ENCODE measurements at places on chromosomes 1 and 21.

GRCh38 chr1:205570796-205571537, 60.8 kb downstream of the ELK4 start:
- DNase-seq: no peak

DNA sequence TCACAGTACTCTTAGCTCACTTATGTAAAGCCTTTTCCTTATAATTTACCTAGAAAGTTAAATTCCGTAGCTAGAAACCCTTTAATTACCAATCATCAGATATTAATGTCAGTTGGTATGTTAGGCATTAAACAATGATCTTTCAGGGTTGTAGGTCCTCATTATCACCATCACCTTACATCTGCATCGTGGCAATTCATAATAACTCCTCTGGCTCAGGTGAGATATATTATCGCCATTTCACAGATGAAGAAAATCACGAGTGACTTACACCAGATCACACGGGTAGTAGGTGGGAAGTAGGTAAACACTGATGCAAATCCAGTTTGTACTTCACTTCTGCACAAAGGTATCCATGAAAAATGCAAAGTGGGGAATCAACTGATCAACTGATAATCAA, 639 bp downstream of the NUP133 start:
- no peak for DNase-seq

GRCh38 chr1:98881901-98882300, 122.8 kb downstream of the PLPPR5 start:
- no peak for DNase-seq

GRCh38 chr1:156886583-156887281, 6.8 kb upstream of the PEAR1 start:
- DNase-seq: no peak

DNA sequence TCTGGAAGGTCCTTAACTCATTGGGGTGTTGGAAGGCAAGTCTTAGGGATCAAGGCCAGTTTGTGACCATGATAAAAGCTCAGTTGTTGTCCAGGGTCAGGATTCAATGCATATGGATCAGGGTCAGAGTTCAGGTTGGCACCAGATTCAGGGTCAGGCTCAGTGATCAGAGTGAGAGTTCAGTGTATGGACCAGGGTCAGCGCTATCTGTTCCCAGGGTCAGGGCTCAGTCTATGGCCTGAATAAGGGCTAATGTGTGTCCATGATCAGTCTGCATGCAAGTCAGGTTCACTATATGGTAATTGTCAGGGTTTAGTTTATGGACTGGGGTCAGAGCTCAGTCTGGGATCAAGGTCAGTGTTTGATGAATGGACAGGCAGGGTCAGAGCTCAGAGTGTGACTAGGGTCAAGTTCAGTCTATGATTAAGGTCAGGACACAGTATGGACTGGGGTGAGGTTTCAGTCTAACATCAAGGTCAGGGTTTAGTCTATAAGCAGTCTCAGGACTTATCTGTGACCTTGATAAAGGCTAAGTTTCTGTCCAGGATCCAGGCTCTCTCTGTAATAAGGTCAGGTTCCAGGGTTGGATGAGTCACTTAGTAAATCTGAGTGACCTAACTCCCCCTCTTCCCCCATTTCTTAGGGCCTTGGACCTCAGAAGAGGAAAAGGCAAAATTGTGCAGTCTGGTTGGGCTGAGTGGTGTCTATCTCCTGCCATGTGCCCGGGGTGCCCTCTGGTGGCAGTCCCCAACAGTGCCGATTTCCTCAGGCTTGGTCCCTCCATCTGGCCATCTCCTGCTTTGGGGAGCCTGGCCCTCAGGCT, 23.8 kb downstream of the KNCN start:
- DNase-seq: peak; percentile 77

- DNase-seq: no peak
These were observed 407.5 kb downstream of the SMYD3 start for GRCh38 chr1:246099570-246099969.

- no peak for DNase-seq
These were observed 138.7 kb downstream of the DISP1 start for GRCh38 chr1:222953585-222953984.

- DNase-seq: peak; percentile 96
These were observed 32.4 kb downstream of the GNB1 start for GRCh38 chr1:1858382-1859086.

DNA sequence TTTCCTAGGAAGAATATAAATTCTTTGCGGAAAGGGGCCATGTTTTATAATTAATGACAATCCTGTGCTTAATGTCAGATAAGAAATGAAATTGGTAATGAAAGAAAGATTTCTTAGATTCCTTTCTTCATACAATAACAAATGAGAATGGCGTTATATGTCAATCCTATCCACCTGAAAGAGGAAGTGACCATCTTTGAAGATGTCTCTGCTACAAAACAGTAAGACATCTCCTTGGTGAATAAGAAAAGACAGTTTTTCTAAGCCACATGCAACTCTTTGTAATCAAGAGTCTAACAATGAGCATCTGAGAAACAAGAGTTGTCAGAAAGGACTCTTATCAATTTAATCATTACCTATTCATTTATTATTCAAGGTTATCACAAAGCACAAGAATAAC, 286.0 kb downstream of the VAV3 start:
- no peak for DNase-seq

DNA sequence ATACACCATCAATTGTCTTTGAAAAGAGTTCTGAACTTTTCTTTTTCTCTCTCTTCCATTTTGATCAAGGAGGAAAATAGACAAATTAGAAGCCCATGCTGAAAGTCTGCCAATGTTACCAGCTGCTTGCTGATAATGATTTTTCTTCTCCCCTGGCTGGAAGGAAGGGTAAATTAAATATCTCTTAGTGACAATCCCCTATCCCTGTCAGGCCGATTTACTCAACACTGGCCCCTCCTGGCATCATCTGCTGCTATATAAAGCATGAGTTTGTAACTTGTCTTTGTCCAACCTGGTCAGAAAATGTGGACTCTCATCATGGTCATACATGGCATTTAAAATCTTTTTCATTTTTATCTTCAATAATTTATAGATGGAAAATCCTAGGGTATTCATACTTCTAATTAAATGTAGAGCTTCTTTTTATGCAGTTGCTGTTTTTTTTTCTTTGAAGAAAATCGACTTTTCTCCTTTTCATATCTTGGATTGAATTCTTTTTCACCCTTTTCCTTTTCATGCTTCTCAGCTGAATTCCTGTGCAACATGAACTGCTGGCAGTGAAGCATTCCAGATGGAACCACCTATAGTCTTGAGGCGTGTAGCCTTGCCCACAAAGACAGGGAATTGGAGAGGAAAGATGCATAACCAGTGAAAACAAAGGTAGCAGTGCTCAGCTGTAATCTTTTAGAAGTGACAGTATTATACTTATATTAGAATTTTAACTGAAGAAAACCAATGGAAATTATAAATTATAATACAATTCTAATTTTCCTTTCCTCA, 214.7 kb upstream of the PTGFR start:
- DNase-seq: peak; percentile 23

GRCh38 chr21:41326414-41327080, 9.9 kb downstream of the FAM3B start:
- DNase-seq: no peak

GRCh38 chr1:247471445-247472016, 13.6 kb upstream of the OR2B11 start:
- DNase-seq: no peak

- DNase-seq: peak; percentile 35
These were observed 495 bp upstream of the NTRK1 start for GRCh38 chr1:156860113-156860627.

DNA sequence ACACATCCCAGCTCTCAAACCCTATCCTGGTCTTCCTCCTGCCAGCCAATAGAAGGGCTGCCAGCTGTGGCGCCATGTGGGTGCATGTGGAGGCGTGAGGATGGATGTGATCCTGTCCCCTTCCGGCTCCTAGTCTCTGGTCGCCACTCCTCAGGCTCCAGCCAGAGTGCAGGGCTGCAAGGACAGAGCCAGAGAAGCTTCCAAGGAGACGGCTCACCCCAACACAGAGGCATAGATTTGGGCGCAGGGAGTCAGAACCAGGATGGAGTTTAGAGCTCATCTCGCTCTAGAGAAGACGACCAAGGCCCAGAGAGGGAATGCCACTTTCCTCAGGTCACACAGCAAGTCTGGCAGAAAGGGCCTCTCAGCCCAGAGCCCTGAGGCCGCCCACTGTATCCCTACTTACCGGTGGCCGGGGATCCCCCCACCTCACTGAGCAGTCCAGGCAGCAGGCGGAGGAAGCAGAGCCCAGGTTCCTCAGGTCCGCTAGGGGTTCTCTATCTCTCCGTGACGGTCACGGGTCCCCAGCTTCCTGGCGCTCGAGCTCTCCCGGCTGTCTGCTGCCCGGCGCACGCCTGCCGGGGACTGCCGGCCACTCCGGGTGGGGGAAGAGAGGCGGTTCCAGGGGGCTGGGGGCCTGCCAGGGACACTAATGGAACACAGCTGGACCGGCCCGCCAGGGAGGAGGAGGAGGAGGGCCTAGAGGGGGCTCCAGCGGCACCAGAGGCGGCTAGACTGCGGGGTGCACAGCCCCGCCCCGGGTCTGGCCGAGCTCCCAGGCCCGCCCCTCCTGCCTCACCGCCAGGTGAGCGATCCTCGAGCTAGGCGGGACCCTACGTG, at the start of gene COL16A1:
COL16A1 (minus strand) TSS at position 587 of the 840 bp plus-strand sequence. CDS start 1,824 bp downstream, outside the sequence.
- peak; percentile 39 for DNase-seq

- peak; percentile 28 for DNase-seq
These were observed 618.2 kb downstream of the BRINP3 start for GRCh38 chr1:189859385-189859977.

DNA sequence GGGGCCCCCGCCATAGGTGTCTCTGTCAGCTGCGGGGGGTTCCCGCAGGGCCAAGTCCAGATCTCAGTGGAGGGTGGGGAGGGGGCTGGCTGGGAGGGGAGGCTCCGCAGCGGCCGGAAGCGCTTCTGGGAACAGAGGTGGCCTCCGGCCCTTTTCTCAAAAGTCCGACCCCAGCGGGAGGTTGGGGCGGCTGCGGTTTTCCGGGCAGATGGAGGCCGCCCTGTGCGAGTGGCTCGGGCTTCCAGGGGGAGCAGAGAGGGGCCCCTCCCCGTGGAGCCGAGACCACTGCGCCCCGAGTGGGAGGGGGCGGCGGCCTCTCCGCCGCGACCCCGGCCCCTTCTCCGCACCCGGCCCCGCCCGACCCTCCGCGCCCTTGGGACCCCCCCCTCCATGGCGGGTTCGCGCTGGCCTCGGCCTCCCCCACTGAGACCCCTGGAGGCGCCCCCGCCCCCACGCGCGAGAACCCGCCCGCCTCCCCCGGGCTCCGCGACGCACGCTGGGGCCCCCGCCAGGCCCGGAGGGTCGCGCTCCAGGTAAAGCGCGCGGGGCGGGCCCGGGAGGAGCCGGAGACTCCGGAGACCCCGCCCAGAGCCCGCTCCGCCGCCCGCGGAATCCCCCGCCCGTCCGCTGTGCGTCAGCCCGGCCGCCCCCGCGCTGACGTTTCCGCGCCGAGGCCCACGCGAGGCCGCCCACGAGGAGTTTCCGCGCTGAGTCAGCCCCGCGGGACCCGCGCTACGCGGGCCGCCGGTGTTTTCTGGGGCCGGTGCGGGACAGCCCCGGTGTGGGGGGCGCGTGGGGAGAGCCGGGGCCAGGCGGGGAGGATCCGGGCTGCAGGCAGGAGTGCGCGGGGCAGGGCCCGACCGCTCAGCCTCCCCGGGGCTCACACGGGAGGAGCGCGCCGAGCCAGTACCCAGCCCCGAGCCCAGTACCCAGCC, 5.2 kb downstream of the TNFRSF18 start:
- DNase-seq: peak; percentile 63

DNA sequence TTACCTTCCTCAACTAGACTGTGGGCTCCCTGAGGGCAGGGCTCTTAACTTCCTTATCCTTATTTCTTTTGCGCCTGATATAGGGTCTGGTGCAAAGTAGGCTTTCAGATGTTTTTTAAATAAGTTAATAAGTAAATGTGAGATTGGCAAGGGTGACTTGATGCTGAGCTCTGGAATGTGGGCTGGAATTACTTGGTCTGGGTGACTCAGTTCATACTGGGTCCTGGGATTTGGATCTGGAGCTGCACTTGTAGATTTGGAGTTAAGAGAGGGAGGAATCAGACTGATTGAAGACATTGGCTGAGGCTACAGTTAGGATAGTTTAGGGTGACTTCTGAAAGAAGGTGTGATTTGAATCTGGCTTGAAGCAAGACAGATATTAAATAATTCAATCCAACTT, 190.9 kb downstream of the GIPC2 start:
- DNase-seq: no peak

DNA sequence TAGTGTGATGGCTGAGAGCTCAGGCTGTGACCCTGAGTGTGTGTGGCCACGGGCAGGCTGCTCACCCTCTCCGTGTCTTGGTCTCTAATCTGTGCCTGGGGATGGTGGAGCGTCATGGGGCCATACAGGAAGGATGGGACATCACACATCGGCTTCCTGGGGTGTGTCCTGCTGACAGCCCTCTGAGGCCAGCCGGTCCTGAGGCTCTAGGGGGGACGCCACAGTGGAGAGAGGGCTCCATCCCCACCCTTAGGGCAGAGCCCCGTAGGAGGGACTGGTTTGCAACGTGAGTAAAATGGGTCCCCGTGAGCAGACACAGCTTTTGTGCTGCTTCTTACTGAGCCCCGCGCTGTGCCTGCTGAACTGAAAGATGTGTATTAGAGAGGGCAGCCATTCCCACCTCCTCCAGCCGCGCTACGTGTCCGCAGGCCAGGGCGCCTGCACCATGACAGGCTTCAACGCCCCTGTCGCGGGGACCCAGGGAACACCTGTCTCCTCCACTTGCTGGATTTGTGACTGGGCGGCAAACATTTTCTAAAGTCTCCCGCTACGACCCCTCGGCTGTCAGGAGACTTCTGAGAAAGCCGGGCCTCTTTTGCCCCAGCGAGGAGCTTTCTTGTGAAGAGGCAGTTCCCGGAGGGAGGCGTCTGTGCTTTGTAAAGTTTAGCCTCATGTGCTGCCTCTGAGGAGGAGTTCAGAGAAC, 8.1 kb downstream of the COL18A1 start:
- DNase-seq: no peak

- DNase-seq: peak; percentile 77
These were observed at the start of gene ADAMTSL4 for GRCh38 chr1:150548632-150549495. Gene ADAMTSL4 (plus strand): TSS chr1:150549408. CDS start chr1:150552289, 2,881 bp downstream.

GRCh38 chr1:209150114-209150513, 433.4 kb upstream of the CAMK1G start:
- peak; percentile 57 for DNase-seq

Data from fibroblast of pulmonary artery (primary cell).